ENCODE measurements at places on chromosomes 2 and 18.
A peak's percentile ranks its signal among the peaks of the same experiment; 100 is the strongest.

GRCh38 chr2:71129902-71130151 lies 202 bp downstream of the MCEE start:
- DNase-seq: no peak

DNA sequence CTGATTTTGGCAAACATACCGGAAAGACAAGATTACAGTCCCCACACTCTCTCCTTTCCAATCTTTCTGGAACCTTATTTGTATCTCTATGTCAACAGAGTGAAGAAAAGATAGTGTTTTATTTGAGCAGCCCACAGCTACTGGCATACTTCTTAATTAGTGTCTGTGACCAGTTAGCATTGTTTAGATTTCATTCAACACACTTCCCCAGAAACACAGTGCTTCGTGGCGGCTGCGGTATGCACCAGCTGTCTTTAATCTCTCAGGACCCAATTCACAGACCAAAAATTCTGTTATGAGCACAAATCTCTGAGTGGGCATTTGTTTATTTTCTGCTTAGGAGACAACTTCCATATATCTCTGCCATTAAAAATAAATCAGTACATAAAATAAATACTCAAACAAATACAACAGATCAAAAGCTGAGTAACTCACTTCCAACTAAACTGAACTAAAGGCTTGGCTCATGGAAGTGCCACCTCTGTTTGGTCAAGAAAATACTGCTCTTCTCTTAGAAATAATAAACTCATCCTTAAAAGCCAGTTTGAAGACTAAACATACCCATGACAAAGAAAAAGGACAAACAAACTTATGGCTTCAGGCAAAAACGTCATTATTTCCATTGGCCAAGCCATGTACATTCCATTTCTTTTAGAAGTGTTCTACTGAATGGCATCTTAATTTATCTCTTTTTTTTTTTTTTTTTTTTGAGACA lies 392.4 kb downstream of the TXNL1 start:
- peak; percentile 94 for DNase-seq

- DNase-seq: no peak
Measured at GRCh38 chr2:183610724-183611123, 486.5 kb downstream of the NUP35 start.

GRCh38 chr18:30302181-30302580 lies 740.4 kb downstream of the DSC3 start:
- no peak for DNase-seq

- DNase-seq: no peak
Measured at GRCh38 chr2:133573491-133574162, 5.4 kb upstream of the NCKAP5 start.

DNA sequence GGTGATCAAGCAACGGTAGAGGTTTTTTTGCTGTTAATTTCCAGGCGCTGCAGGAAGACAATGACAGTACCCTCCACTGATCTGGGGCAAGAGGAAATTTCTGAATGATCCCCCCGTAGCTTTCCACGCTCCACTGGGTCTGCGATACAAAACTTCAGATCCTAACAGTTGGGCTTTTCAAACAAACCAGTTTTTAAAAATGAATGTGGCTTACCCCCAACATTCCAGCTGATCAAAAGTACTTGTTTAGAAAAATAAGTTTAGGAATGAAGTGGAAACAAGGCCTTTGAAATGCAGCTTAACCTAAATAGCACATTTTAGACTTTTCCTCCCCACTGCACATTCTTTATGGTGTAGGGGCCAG lies 5.7 kb downstream of the ZFP36L2 start:
- no peak for DNase-seq

DNA sequence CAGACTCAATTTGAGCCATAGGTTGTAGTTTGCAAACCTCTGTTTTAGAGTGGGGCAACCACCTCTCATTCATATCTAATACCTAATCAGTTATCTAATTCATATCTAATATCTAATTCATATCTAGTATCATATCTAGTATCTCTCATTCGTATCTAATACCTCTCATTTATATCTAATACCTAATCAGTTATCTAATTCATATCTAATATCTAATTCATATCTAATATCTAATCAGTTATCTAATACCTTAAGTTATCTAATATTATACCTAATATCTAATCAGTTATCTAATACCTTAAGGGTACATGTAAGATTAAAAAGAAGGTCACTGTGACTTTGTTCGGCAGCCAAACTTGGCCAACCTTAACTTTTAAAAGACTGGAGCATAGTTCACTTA lies 403.4 kb upstream of the MMADHC start:
- DNase-seq: no peak

DNA sequence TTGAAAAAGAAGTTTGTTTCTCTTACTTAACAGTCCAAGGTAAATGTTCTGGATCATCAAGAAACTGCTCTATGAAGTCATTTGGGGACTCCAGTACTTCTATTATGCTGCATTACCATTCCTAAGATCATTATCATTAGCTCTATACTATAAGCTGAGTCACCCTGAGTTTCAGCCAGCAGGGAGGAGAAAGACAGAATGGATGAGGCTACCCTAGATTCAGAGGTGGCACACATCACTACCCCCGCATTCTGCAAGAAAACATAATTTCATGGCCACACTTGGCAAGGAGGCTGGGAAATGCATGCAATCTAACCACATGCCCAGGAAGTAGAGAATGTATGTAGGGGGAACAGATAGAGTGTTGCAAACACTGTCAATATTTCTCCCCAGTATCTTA lies 16.6 kb upstream of the LNPK start:
- DNase-seq: peak; percentile 17

DNA sequence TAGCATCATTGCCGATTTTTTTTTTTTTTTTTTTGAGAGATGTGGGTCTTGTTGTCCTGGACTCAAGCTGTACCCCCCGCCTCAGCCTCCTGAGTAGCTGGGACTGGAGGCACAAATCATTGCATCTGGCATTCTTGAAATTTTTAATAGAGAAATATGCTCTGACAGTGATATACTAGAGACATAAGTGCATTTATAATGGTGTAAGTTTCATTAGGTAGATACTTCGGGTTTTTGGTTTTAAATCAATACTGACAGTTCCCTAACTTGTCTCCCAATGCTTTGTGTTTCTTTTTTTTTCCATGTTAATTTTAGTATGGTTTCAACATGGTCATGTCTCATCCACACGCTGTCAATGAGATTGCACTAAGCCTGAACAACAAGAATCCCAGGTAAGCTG lies 138.7 kb downstream of the PRPF40A start:
- no peak for DNase-seq

GRCh38 chr2:67627456-67628207 lies 230.5 kb downstream of the ETAA1 start:
- DNase-seq: no peak

DNA sequence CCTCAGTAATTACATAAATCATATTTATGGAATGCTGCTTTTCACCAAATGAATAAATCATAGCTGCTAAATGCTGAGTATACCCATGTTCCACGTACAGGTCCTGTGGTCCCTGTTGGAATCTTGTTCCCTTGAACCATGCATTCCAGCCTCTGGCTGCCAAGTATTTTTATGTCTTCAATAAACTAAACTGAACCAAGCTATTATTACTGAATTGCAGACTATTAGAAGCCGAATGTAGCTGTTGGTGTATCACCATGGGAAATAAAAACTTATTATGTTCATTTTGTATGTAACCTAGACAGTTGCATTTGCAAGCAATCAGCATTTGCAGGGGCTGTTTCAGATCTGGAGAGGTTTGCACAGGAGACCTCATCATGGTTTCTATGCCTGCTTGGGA lies 362.4 kb downstream of the ADCYAP1 start:
- no peak for DNase-seq

DNA sequence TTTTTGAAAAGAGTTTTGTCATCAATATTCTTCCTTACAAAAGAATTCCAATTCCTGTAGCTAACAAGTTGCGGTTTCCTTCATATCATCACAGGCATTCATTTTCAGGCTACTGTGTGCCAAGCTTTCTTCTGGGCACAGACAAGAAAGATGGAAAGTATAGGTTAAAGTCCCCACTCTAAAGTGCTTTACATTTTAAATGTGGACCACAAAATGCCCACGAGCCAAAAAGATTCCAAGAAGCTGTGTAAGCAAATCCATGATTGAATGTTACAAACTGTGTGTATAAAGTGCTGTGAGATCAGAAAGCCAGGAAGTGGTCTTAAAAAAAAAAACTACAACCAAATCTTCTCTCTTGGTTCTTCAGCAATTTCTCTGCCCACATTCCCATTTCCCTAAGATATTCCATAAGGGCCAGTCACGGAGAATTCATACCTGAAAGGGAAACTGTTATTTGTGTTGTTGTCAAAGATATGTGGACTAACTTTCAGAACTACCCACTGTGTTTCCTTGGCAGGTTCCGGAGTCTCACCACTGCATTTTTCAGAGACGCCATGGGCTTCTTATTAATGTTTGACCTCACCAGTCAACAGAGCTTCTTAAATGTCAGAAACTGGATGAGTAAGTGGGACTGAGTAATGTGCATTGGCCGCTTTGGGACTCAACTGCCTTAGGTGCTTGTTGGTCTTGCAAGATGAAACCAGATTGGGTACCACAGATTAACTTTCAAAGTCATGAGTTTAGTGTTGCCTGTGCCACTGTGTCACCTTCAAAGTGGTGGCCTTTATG lies 55.7 kb downstream of the RAB27B start:
- DNase-seq: no peak

GRCh38 chr2:26807788-26808460 lies 22.1 kb downstream of the CENPA start:
- peak; percentile 43 for DNase-seq

DNA sequence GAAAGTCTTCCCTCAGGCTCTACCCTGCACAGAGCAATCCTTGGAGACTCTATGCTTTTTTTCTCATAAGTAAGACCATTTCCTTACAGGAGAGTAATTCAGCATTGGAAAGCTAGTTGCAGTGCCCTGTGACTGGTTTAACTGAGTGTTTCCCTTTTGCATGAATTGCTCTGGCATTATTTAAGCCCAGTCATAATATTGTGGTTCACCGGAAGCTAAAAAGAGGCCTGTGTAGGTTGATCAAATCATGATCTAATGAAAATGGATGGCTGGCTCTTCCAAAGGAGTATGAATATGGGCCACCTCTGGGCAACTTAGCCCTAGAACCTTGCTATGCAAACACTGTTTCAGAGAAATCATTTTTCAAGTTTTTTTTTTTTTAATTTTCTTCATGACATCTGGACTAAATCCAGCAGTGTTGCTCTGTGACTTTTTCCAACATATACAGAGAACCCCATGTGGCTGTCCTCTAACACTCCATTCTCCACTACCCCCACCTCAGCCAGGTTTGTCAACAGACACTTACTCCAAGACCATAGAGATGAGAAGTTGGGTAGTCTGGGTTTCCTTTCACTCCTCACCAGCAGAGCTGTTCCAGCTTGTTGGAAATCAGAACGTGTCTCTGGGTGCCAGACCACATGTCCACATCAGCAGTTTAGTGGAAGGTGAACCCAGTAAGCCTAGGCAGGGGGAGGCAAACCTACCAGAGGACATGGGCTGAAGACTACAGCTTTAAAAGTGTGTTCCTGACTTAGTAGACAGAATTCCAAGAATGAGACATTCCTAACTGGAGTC lies 175.2 kb upstream of the SLC14A2 start:
- DNase-seq: no peak

- peak; percentile 98 for DNase-seq
Measured at GRCh38 chr2:47056374-47056773, 98.7 kb downstream of the STPG4 start.

DNA sequence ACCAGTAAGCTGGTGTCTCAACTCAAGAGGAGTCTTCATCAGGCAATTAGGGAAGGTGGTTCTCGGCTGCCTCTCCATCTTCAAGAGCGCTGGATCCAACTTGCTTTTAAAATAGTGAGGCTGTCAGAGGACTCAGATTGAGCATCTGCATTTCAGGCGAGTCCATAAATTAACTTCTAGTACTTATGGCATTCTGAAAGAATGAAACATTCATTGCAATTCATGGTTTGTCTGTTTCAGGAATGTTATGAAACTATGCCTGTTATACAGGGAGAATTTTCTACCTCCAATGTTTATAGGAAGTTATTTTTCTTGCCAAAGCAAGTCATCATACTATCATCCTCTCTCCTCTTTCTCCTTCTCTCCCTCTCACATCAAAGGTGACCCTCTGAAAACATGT lies 883.2 kb downstream of the SLC4A3 start:
- peak; percentile 78 for DNase-seq

DNA sequence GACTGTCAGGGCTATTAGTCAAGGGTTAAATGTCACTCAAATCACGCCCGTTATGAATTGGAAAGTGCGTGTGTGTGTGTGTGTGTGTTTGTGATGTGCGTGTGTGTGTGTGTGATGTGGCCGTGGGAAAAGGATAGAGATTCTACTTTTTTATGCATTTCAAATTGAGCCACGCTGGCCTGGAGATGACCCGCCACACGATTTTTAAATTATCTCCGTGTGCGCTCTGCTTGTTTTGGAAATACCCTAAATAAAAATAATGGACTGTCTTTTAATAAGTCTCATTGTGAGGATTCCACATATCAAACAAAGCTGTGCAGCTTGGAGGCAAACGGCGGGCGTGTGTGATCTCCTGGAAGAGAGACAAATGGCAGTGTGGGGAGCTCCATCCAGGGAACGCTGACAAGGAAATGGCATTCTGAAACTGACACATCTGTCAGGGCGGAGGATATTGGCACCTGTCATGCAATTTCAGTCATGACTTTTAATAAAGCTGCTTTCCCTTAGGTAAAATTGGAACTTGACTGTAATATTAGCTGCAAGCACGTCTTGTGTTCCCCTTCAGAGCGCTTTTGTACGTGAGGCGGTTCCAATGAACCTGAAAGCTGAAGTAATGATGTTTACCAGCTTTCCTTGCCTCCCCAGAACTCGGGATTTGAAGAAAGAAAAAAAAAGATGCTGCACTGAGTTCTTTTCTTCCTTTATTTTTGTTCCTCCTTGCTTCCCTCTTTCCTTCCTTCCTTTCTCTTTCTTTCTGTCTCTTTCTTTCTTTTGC lies 381.8 kb upstream of the SMIM21 start:
- DNase-seq: no peak

DNA sequence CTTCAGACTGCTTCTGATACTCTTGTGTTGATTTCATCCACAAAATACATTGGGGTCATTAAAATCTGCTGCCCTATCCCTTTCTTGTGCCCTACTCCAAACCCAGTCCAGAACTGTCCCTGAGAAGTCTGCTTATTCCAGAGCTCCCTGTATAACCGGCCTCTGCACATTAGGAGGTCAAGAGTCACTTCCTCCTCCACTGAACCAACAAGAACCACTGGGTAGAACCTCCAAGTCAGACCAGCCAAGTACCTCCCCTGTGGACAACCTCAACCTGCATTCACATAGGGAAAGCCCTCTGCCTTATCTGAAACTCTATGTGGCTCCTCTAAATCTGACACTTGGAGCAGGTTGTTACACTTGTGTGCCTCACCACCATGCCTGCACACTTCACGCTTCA lies 22.1 kb downstream of the KDSR start:
- DNase-seq: no peak

- peak; percentile 15 for DNase-seq
Measured at GRCh38 chr2:209577376-209578357, 153.8 kb downstream of the MAP2 start.
